Breast epithelium (tissue), 4 donors: ENCODE measurements at places on chromosomes 1 and 21. TPM values are rescaled to one million over a fixed set of nuclear protein-coding genes. Genes with fewer than 3 reads are reported as not detected.

Gene CREG1
- 190 TPM for total RNA-seq

Gene KRTAP13-2
- total RNA-seq: not detected

Gene GPA33
- total RNA-seq: 3.6 TPM

Gene BNIPL
- total RNA-seq: 0.16 TPM

Gene C8A
- total RNA-seq: not detected

Gene DUSP12
- total RNA-seq: 36.1 TPM

Gene TIE1
- 39.0 TPM for total RNA-seq

Gene GBP6
- not detected for total RNA-seq

Gene TFF3
- total RNA-seq: 0.96 TPM

Gene CLEC20A
- not detected for total RNA-seq

Gene MYCL
- total RNA-seq: 0.32 TPM

Gene FLG2
- total RNA-seq: not detected

Gene CD1B
- total RNA-seq: not detected

Gene HTR6
- total RNA-seq: not detected

Gene TRABD2B
- total RNA-seq: 1.4 TPM

Gene RNU1-3
- under 0.01 TPM for total RNA-seq

Gene CYP4A22
- 0.66 TPM for total RNA-seq

Gene PTPRU
- 33.1 TPM for total RNA-seq

Gene TSTD1
- total RNA-seq: 217 TPM

Gene TNN
- 1.3 TPM for total RNA-seq

Gene ST6GALNAC3
- 8.5 TPM for total RNA-seq

Gene MAP10
- 1.6 TPM for total RNA-seq

Gene CCT3
- 150 TPM for total RNA-seq

Gene CZIB
- 61.3 TPM for total RNA-seq

Gene NECTIN4
- 56.3 TPM for total RNA-seq

Gene LRRC41
- total RNA-seq: 60.0 TPM

Gene KLF17
- total RNA-seq: not detected

Gene C1QB
- 172 TPM for total RNA-seq

Gene ECE1
- total RNA-seq: 121 TPM

Gene ARHGEF16
- total RNA-seq: 15.1 TPM

Gene RGS1
- 210 TPM for total RNA-seq

Gene IL23R
- not detected for total RNA-seq

Gene UHMK1
- 68.9 TPM for total RNA-seq

Gene SLC45A1
- 1.9 TPM for total RNA-seq

Gene LCE1B
- total RNA-seq: not detected

Gene ARMH1
- total RNA-seq: 3.8 TPM

Gene CNR2
- not detected for total RNA-seq

Gene SOX13
- 31.9 TPM for total RNA-seq

Gene DNASE2B
- 1.3 TPM for total RNA-seq

Gene CRNN
- total RNA-seq: 0.66 TPM

Gene FMO5
- 7.8 TPM for total RNA-seq

Gene XPR1
- total RNA-seq: 35.7 TPM

Gene OR2M5
- total RNA-seq: not detected

Gene COL8A2
- total RNA-seq: 3.4 TPM

Gene MNDA
- total RNA-seq: 4.6 TPM

Gene RUNX1
- total RNA-seq: 24.8 TPM

Gene PTPN14
- total RNA-seq: 30.4 TPM

Gene PPIAL4G
- 0.15 TPM for total RNA-seq

Gene HHIPL2
- 0.98 TPM for total RNA-seq

Gene AJAP1
- 0.44 TPM for total RNA-seq

Gene B4GALT3
- total RNA-seq: 29.4 TPM

Gene ANGPTL3
- total RNA-seq: not detected
